ENCODE measurements at places on chromosomes 7 and 10. TPM values are rescaled to one million over a fixed set of nuclear protein-coding genes. Genes with fewer than 3 reads are reported as not detected.

Gene HOXA3
- total RNA-seq = 0.18 TPM

Gene ITPRIP
- 23.4 TPM for total RNA-seq

Gene CRCP
- total RNA-seq = 29.1 TPM

Gene STK17A
- total RNA-seq = 60.5 TPM

Gene VPS50
- total RNA-seq = 31.0 TPM

Gene NODAL
- total RNA-seq = not detected

Gene SLC26A3
- total RNA-seq = not detected

Gene STEAP1B
- 3.2 TPM for total RNA-seq

Gene CALML5
- total RNA-seq = not detected

Gene C10orf67
- 0.53 TPM for total RNA-seq
